Activated T-cell treated with anti-CD3 and anti-CD28 coated beads, Interleukin-2, amount 50 U/mL, for 72 hours (primary cell): ENCODE measurements at places on chromosomes 16 and 17. TPM values are rescaled to one million over a fixed set of nuclear protein-coding genes. Genes with fewer than 3 reads are reported as not detected.
A peak's percentile ranks its signal among the peaks of the same experiment; 100 is the strongest.

USH1G gene
- not detected for total RNA-seq

FOXC2 gene
- not detected for total RNA-seq

- H3K4me1 ChIP-seq = no peaks in the 10 kb centered on the region
- H3K27ac ChIP-seq = no peak overlapping the region
- no peak for DNase-seq
Observed at GRCh38 chr16:4859900-4860255, 12.6 kb downstream of the UBN1 start.

DNA sequence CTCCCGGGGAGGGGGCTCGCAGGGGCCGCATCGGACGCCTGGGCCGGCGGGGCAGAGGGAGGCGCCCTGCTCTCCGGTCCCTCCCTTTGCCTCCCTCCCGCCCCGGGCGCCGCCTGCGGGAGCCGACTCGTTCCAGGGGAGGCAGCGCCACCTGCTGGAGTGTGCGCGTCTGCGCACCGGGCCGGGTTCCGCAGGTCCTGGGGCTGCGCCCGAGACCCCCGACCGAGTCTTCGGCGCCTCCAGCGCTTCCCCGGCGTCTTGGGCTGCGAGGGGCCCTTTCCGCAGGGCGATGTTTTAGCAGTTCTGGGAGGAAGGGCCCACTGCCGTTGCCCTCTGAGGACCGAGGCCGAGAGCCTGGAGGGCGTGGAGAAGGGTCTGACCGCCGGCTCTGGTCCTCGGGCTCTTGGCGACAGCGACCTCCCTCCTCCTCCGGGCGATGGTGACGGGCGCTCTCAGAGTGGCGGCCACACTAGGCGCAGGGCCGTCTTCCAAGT, 106.3 kb downstream of the SEC14L1 start:
- peaks cover 25% of the 10 kb centered on the region for H3K27me3 ChIP-seq
- peaks cover 14% of the 10 kb centered on the region for H3K4me1 ChIP-seq
- no peak overlapping the region for H3K27ac ChIP-seq

DNA sequence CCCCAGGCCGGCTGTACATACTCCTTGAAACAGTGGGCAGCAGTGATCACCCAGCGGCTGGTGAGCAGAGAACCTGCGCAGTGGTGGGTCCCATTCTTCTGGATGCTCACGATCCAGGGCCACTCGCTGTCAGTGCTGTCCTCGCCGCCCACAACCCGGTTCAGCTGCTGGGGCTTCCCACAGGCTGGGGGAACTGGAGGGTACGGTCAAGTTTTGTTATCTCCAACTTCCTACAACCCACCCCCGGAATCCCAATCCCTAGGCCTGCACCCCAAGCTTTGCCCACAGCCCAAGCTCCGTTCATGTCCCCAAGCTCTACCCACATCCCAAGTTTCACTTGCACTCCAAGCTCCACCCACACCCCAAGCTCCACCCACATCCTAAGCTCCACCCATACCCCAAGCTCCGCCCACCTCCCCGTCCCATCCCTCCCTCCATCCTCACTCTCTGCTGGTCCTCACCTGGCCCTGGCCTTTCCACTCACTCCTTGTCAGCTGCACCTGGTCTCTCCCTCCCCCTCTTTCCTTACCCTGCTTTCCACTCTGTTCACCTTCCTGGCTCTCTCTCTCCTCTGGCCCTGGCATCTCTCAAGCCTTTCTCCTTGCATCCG, 1.8 kb downstream of the PRSS22 start:
- peaks cover 8% of the 10 kb centered on the region for H3K36me3 ChIP-seq
- no peak for DNase-seq
- H3K4me1 ChIP-seq = peaks cover 11% of the 10 kb centered on the region
- peaks cover 19% of the 10 kb centered on the region for H3K27me3 ChIP-seq
- peak overlapping the region; percentile 17 for H3K4me3 ChIP-seq

DNA sequence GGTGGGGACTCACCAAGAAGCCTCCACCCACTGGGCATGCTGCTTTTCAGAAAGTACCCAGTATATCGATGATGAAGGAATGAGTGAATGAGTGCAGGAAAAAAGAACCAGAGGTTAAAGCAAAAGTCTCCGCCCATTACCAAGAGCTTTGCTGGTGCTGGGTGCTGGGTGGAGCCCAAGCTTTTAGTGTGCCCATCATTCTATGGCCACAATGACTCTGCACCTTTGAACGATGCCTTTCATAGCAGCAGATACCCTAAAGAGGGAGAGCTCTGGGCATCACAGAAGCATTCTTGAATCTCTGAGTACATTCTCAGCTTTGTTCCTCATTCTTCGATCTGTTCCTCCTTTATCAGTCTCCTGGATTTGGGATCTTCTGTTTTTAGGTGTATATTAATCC, 450.7 kb upstream of the CCL2 start:
- H3K36me3 ChIP-seq = no peaks in the 10 kb centered on the region
- no peak for DNase-seq
- H3K4me1 ChIP-seq = no peaks in the 10 kb centered on the region

HNF1B gene
- 0.48 TPM for total RNA-seq

SPATA22 gene
- total RNA-seq = 0.37 TPM

GRCh38 chr16:56625140-56625942, at the start of gene MT1E:
Gene MT1E, plus strand, starts transcription at chr16:56625781. Its CDS starts 71 bp downstream, at chr16:56625852.
- peak; percentile 84 for DNase-seq
- peak within 1 kb of the TSS; percentile 74 for H3K27ac ChIP-seq
- H3K36me3 ChIP-seq = no peaks in the 10 kb centered on the region
- peak within 1 kb of the TSS; percentile 88 for H3K4me3 ChIP-seq
- H3K27me3 ChIP-seq = peaks cover 6% of the 10 kb centered on the region

DNA sequence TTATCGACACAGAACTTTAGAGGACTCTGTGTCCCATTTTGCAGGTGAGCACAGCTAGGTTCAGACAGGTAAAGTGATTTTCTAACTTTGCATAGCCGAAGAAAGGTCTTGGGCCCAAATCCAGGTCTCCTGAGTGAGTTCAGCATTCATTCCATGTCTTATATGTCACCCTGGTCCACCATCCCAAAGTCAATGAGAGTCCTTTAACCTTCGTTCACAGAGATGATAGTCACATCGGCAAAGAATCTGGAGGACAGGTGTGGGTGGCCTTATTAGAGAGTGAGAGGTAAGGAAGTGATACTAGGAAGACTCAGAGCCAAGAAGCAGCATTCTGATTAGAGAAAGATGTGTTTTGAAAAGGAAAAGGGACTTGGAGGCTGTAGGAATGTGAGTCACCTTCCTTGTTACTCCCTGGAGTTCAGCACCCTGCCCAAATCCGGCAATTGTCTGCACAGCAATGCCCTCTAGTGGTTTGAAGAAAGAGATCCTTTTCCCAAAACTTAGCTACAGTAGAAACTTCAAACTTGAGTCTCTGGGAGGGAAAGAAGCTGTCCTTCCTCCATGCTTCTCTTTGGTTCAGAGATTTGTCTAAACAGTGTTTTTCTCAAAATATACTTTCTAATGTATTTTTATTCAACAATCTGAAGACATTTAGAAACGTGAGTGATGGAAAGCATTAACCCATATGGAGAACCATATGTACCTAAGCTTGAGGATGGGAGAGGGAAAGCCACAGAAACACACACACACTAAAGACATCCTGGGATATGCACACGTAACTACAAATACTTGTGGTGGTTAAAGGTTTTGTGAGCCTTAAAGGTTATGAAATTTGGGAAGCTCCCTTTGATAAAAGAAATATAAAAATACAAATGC, 96.4 kb upstream of the SHISA6 start:
- no peaks in the 10 kb centered on the region for H3K4me1 ChIP-seq
- no peak for DNase-seq
- H3K27me3 ChIP-seq = no peaks in the 10 kb centered on the region

DNA sequence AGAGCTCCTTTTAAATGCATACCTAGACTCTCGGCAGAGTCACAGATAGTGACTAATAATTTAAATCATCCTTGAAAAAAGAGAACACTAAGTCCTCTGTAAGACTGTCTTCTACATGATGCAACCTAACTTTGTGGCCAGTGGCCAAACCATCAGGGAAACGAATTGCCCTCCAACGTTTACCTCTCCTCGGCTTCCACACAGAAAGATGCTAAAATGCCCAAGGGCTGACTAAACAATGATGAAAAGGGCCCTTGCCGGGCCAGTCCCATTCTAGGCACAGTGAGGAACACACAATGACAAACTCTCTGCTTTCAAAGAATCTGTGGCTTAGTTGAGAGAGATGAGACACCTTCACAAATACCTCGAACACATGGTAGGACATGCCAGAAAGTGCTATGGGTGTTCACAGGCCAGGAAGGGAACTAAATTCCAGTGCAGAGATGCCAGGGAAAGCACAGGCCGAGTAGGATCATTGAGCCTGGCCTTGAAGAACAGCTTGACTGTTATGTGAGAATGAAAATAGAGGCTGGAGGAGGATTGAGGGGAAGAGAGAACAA, 35.3 kb upstream of the PITPNM3 start:
- H3K4me3 ChIP-seq = no peak overlapping the region
- H3K4me1 ChIP-seq = peaks cover 4% of the 10 kb centered on the region
- H3K36me3 ChIP-seq = peaks cover 8% of the 10 kb centered on the region
- H3K27ac ChIP-seq = no peak overlapping the region
- no peaks in the 10 kb centered on the region for H3K27me3 ChIP-seq
- no peak for DNase-seq
